Astrocyte of the cerebellum (primary cell): ENCODE measurements at places on chromosomes 3 and 15.

- DNase-seq: no peak
These were observed at the start of gene MCF2L2 for GRCh38 chr3:183428447-183429211. Gene MCF2L2 (minus strand): TSS chr3:183428619. CDS start chr3:183427977, 642 bp downstream.

DNA sequence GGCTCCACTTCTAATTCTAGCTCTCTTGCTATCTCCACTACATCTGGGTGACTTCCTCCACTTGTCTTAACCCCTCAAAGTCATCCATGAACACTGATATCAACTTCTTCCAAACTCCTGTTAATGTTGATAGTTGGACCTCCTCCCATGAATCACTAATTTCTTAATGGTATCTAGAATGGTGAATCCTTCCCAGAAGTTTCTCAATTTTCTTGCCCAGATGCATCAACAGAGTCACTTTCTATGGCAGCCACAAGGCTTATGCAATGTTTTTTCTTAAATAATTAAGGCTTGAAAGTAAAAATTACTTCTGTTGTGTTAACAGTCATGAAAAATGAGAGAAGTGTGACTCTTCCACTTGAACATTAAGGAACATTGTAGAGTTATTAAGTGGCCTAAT lies 164.3 kb downstream of the PCCB start:
- no peak for DNase-seq

GRCh38 chr3:181738551-181738950 lies 26.8 kb downstream of the SOX2 start:
- DNase-seq: no peak

DNA sequence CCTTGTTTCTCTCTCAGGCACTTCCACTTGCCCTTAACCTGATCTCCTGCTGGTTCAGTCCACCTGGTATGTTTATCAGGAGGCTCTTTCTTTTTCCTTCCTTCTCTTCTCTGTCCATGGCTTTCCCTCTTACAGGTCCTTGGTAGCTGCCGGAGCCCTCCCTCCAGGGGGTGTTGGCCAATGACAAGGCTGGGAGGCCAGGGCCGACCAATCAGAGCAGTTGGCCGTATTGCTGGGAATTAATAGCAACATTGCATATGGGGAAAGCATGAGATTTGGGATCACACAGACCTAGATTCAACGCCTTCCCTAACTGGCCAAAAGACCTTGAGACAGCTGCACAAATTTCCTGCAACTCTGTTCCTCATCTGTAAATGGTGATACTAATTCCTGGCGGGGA lies 62.4 kb downstream of the CEMIP start:
- no peak for DNase-seq

GRCh38 chr3:12536423-12536822 lies 8.9 kb downstream of the MKRN2OS start:
- DNase-seq: no peak

DNA sequence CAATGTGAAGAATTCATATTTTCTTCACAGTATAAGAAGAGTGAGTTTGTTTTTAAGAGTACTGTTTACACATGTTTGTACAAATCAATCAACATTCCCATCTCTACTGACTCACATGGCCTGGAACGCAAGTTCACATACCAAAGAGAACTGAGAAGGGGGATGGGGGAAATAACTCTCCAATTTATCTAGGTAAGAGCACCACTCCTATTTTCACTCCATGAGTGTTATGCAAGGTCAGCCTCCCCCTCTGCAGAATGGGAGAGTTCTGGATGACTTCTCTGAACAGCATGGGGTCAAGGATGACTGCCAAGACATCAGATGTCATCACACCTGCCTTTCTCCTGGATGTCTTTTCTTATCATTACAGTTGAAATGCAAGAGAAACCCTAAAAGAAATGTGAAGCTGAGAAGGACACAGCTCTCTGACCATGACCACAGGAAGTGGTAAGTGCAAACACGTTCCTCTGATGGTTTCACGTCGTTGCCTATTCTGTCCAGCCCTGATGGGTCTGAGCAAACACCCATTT lies 95.2 kb downstream of the SEMA6D start:
- peak; percentile 4 for DNase-seq

DNA sequence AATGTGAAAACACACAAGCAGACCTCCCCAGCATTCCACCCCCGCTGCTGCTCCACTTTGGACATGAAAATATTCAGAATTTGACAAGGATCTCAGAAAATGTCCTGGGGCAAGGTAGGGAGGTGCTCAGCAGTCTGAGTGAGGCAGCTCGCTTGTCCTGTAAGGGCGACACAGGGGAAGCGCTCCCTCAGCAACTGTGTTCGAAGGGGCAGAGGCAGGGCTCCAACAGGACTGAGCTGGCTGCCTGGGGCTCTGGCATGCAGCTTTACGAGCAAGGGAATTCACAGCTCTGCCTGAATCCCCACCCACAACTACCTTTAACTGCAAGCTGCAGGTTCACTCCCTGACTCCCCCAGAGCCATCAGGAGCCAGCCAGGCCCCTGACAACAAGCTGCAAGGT lies 287.0 kb upstream of the LYSMD4 start:
- DNase-seq: no peak

DNA sequence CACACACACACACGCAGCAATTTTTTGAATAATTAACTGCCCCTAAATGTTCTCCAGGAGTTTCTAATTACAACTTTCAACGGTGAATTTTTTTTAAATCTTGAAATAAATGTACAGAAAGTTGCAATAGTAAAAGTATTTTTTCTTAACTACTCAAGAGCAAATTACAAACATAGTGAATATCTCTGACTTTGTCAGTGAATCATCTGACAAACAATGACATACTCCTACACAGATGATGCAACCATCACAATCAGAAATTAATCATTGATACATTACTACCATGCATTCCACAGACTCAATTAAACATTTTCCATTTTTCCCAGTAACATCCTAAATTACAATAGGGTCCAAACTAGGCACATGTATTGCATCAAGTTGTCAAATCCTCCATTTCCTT lies 597.3 kb downstream of the NAALADL2 start:
- DNase-seq: no peak

DNA sequence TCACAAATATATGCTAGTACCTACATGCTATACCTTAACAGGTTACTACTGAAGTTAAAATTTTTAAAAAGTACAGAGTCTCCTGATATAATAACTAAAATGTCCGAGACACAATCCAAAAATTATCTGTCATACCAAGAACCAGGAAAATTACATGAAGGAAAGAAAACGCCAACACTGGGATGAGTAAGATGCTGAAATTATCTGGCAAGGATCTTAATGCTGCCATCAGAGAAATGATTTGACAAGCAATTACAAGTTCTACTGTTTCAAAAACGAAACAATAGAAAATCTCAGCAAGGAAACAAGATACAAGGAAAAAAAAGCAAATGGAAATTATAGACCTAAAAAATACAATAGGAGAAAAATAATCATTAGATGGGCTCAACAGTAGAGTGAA lies 92.5 kb downstream of the UBE3A start:
- DNase-seq: no peak

DNA sequence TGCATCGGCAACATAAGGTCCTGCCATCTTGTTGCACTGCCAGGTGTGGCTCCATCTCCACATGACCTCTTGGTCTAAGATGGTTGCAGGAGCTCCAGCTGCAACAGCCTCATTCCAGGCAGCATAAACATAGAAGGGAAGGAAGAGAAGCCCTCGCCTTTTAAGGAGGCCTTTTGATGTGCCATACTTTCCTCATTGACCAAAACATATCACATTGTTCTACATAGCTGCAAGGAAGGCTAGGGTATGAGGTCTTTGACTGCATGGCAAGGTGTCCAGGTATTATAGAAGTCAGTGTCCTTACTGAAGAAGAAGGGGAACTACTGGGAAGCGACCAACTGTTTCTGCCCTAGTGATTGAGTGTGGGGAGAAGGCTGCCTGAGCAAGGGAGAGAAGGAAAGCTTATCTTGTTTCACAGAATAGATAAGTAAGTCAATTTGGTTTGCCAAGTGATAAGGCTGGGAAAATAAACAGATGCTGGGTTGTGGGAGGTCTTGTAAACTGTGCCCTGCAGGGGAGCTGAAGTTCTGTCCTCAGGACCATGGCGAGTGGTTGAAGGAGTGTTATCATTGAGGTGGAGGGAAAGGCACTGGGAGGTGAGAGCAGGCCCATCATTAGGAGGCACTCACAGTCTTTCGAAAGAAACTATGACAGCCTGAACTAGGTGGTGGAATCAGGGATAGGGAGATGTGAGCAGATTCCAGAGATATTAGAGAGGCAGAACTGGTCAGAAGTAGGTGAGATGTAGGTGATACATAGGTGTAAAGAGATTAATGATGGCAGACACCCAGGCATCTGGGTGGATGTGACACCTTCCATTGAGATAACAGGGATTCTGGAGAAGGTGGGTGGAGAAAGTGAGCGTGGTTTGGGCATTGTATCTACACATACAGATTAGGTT lies 93.8 kb upstream of the IGF1R start:
- DNase-seq: no peak

- no peak for DNase-seq
These were observed 8.6 kb downstream of the TLE3 start for GRCh38 chr15:70088887-70089691.

DNA sequence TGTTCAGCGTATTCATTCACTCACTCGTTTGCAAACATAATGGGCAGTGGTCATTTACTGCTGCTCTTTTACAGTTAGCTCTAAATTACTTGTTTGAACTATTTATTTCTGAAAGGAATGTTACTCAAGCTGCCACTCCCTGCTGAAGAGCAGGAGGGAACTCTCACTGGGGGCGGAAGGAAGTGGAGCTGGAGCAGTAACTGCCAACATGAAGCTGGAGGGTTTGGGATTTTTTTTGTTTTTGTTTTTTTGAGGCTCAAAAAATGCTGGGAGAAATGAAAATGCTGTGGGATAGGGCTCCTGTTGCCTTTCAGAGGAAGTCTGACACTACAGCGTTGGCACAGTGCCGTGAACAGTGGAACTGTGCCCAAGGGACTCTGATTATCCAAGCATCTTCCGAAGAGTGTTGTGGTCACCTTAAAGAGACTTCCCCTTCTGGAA lies 44.1 kb downstream of the SENP2 start:
- DNase-seq: peak; percentile 15

GRCh38 chr3:156425651-156426050 lies 129.3 kb downstream of the SSR3 start:
- DNase-seq: no peak

DNA sequence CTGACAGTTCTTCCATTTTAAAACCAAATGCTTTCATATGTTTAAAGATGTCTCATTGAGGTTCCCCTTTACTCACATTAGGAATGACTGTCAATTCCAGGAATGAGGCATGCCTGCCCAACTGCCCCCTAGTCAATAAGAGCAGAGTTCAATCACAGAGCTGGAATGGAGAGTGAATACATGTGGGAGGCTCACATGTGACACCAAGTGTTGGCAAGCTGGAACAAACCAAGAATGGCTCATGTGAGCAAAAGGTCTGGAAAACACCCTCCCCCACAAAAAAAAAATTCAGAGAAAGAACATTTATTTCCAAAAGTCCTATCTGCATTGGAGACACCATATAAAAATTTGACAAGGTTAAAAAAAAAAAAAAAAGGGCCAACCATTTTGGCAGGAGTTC lies 3.7 kb downstream of the PBRM1 start:
- DNase-seq: peak; percentile 48

- DNase-seq: peak; percentile 29
These were observed 46.8 kb downstream of the DNAJC13 start for GRCh38 chr3:132464066-132464465.

GRCh38 chr3:66520724-66521123 lies 19.9 kb upstream of the LRIG1 start:
- no peak for DNase-seq

GRCh38 chr3:141057946-141058800 lies 7.0 kb downstream of the SPSB4 start:
- DNase-seq: no peak

DNA sequence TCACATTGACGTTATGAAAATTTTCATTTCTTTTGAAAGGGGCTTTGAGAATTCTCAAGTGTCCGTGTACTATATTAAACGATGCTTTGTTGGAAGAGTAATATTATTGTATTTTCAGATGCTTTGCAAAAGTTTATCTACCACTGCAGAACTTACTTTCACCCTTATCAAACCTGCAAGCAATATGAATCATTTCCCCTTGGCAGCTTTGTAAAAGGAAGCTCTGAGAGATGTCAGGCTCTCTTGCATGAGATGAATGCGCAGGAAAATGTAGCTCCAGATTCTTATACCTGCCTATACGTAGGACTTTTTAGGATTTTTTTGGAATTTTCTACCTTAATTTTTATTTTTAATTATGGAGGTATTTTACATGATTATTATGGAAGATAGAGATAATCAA lies 34.5 kb downstream of the GPD1L start:
- no peak for DNase-seq

GRCh38 chr3:123661973-123662372 lies 77.1 kb upstream of the HACD2 start:
- DNase-seq: no peak

- no peak for DNase-seq
These were observed 5.8 kb upstream of the BNC1 start for GRCh38 chr15:83290236-83290635.

DNA sequence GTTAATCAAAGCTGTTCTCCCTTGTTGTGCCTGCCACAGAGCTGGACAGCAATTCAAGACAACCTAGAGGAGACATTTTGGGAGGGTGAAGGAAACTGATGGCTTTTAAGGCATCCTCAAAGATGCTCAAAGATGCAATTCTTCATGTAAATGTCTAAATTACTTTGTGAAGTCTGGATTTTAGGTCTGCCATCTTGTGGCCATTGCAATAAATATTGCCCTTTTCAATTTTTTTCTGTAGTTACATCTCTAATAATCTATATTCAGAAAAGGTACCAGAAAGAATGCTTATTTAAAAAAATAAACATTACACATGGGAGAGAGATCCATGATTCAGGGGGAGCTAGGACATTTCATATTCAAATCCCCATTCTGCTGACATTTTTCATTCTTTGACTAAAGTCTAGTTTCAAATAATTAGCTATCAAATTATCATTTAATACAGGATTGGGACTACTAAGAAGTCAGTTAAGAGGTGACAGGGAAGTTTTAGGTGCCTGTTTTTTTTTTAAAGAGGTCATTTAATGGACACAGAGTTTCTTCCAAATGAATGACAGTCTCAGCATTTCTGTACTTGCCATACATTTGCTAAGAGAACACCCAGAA lies 259.8 kb upstream of the WNT5A start:
- no peak for DNase-seq

DNA sequence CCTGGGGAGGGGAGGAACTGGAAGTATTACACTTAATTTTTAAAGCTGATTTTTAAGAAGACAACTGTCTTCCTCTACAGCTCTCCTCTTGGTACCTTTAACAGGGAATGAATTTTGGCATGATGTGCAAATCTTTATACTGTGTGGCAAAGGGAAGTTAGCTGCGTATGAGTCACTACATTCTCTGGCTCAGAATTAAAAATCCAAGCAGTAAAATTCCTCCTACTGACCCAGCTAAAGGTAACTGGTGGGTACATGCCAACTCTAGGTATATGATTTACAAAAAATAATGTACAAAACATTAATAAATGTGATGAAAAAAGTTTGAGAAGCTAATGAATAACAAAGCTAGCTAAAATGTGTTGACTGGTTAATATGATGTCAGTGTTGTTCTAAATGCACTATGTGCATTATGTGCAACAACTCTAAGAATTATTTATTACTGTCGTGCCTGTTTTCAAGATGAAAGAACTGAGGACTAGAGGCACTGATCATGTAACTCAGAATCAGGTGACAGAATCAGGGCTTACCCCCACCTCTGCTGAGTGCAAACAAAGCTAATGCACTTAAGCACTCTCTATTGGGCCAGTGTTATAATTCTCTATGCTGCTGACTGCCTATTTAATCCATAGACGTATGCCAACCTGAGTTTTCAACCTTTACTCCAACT lies 194.7 kb upstream of the CADPS start:
- no peak for DNase-seq

GRCh38 chr15:53247041-53247708 lies 457.0 kb upstream of the ONECUT1 start:
- no peak for DNase-seq
